ENCODE measurements at places on chromosomes 1 and 21. TPM values are rescaled to one million over a fixed set of nuclear protein-coding genes. Genes with fewer than 3 reads are reported as not detected.

DNA sequence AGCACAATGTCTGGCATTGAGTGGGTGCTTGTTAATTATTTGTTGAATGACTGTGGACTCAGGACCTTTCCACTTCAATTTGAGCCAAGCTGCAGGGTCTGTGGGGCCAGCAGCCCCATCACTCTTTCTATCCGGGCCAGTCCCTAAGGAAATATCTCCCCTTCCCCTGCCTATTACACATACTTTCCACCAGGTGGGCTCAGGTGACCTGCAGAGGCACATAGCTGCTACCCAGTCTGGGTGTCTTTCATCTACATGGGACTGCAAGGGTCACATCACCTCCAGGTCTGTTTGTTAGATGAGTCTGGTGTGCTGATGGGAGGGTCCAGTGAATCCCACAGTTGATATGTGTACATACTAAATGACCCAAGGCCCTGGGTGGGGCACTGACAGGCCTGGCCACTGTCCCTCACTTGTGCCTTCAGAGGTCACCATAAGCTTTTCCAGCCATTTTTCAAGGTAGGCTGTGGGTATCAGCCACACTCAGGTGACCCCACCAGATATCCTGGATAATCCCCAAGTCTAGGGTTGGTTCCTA, 59.5 kb upstream of the KDM4A start:
- no peak for DNase-seq

- no peak for DNase-seq
These were observed 19.2 kb downstream of the HOOK1 start for GRCh38 chr1:59833991-59834390.

DNA sequence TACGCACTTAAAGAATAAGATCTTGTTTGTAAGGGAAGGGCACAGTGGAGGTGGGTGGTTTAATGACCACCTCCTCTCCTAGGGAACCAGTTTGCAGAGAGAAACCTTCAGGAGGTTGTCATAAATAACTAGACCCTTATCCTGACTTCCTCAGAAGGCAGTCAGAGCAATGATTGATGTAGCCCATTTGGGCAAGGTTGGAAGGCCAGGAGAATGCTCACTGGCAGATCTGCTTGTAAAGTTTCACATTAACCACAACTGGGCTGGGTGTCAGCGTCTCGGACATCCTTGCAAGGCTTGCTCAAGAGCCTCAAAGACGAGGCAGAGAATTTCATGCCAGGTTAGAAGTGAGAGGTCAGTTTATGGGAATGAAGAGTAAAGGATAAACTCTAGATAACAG, 87.6 kb upstream of the TRABD2B start:
- DNase-seq, result no peak

DNA sequence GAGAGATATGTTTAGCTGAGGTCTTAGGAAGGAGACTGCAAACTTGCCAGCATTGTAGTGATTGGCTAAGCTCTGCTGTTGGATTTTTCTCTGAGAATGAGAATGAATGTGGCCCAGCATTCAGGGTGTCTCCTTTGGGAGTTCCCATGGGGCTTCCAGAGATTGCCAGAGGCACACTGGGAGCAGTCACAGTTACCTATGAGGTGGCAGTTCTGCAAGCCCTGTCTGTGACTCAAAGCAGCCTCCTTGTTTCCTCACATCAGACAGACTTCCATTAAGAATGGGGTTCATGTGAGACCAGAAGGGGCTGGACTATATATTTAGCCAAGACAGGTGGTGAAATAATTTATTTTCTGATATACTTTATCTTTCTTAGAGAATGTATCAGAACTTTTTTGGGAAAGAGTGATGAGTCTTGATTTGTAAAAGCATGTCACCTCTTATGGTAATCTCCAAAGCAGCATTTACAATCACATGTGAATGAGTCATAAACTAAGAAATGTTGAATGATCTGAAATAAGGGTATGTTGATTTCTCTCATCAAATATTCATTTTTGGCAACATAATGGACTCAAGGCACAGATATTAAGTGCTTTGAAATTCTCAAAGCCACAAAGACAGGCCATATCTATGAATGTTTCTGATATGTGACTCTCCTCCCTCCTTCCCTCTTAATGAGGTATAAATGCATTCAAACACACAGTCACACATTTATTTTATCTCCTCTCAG, 9.5 kb upstream of the SLC19A2 start:
- DNase-seq, result no peak

DNA sequence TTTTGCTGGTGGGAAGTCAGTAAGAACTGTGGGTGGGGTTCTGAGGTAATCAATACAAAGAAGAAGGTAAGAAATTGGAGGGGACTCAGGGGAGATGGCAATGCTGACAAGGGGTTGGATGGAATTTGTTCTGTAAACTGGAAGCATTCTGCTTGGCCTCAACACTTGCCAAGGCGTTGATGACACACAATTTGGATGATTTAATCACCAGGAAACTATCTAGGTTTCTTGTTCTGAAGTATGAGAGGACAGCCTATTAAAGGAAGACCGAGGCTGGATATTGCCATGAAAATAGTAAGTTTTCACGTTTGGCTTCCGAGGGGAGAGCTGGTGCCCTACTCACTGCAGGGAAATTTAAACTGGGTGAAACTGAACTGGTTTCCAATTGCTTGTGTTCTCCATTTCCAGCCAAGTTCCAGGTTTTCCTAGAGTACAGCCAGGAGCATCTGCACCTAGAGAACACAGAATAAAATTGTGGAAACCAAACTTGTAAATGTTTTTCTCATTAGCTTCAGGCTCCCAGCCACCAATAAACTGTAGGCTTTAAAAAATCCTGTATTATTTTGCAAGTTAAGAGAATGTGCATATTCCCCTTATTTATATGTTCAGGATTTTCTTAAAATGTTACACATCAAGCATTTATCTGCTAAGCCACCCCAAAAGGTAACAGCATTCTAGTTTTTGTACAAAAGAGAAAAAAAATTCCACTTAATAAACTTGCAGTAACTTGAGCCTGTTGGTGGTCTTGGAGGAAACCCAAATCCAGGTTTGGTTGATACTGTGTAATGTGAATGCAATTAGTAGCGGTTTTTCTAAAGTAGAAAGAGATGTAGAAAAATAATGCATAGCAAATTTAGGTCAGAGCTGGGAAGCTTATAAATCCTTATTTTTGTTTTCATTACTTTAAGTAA, 53.8 kb downstream of the ROR1 start:
- no peak for DNase-seq

DNA sequence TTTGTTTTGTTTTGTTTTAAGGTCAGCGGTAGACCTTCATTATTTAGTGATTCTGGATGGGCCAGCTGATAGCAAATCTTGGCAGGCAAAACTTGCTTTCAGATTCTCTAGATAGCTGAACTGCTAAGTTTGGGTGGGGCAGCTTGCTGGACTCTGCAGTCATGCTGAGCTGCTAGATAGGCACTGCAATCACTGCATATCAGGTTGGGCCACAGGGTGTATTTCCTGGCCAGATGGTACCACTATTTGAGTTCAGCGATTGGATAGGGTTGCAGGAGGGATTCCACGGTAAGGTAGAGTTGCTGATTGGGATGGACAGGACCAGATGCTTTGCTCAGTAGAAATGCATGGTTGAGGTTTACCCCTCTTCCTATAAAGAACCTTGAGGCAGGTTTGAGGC, 579.3 kb upstream of the ADGRL4 start:
- no peak for DNase-seq

DNA sequence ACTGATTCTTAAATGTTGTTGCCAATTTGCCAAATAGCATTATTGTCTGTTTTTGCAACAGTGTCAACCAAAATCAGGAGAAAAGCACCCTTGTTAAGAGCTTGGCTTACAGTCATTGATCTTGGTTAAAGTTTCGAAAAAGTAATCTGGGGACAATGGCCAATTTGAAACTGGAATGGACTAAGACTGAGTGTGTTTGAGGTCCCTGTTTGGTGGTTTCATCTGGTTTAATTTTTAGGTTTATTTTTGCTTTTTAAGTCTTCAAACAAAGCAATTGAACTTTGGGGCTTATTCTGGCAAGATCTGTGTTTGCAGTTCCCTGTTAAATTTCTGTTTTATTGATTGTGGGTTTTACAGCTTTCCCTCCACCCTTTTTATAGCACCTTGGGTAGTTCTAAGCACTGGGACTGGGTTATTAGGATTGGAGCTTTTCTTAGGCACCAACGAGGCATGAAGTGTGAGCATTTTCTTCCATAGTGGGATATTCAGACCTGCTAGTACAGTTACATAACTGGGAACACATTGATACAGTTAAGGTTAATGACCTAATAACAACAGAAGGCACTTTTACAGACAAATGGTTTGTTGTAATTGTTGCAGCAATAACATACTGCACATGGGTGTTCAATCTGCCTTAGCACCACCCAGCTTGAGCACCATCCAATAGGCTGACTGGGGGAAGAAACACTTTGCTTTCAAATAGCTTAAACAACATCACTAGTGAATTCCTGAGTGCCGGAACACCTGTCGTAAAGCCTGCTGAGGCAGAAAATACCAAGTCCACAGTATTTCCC, 40.6 kb upstream of the MAP10 start:
- no peak for DNase-seq

DNA sequence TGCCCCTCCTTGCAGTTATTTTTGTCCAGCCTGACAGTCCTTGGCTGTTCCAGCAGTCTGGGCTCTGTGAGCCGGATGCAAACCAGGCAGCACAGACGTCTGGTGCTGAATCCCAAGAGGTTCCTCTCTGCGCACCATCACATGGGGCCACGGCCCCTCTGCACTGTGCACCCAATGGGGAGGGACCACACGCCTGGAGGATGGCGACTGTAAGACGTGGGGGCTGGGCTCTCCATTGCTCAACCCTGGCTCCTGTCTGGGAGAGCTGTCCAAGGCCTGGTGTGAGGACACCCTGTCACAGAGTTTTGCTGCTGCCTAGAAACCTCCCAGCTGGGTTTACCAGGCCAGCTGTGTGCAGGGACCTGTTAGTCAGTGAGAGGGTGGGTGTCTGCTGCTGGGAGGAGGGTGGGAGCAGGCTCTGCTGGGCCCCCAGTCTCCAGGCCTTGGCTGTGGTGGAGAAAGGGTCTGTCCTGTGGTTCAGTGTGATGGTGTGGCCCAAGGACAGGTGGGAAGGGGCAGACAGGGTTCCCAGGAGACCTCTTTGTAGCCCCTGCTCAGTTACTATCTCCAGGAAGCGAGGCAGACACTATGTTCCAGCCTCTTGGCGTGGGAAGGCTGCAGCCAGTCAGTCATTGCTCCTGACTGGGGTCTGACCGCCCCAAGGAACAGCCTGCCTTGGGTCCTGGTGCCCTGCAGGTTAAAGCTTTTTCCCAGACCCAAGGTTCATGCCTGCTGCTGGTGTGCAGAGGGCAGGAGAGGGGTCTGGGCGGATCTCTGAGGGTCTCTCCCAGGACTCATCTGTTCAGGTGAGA, 13.8 kb downstream of the HEYL start:
- DNase-seq, result no peak

The SELP gene
- 2.6 TPM for total RNA-seq

Measured in dermis blood vessel endothelial cell (primary cell).